NCI-H226 (cell line): ENCODE measurements at places on chromosomes 3 and 15.
A peak's percentile ranks its signal among the peaks of the same experiment; 100 is the strongest.

DNA sequence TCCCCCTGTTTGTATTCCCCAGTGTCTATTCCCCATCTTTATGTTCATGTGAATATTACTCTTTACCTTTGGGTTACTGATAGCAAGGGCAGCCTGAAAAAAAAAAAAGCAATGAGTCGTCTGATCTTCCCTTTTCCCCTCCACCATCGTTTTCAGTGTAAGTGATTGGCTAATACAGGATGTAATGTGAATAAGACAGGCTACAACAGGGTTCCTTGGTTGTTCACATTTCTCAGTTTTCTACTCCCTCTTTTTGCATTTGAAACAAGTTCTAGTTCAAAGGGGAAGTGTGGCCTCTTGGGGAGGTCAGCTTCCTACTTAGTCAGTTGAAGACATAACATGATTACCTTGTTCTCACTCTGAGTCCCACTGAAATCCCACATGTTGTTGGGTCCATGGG, 278.0 kb upstream of the TRIM42 start:
- DNase-seq, result no peak

GRCh38 chr3:197309528-197310361, 11.3 kb upstream of the DLG1 start:
- DNase-seq, result peak; percentile 92

DNA sequence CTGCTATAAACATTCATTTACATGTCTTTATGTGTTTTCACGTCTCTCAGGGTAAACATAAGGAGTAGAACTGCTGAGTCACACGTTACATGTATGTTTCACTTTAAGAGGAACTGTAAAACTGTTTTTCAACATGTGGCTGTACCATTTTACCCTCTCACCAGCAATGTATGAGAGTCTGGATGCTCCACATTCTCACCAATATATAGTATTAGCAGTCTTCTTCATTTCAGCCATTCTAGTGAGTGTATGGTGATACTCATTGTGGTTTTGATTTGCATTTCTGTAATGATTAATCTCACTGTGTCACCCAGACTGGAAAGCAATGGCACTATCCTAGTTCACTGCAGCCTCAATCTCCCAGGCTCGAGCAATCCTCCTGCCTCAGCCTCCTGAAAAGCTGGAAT, 37.1 kb downstream of the PHC3 start:
- no peak for DNase-seq

GRCh38 chr15:94682171-94682570, 450.8 kb downstream of the MCTP2 start:
- DNase-seq, result no peak

DNA sequence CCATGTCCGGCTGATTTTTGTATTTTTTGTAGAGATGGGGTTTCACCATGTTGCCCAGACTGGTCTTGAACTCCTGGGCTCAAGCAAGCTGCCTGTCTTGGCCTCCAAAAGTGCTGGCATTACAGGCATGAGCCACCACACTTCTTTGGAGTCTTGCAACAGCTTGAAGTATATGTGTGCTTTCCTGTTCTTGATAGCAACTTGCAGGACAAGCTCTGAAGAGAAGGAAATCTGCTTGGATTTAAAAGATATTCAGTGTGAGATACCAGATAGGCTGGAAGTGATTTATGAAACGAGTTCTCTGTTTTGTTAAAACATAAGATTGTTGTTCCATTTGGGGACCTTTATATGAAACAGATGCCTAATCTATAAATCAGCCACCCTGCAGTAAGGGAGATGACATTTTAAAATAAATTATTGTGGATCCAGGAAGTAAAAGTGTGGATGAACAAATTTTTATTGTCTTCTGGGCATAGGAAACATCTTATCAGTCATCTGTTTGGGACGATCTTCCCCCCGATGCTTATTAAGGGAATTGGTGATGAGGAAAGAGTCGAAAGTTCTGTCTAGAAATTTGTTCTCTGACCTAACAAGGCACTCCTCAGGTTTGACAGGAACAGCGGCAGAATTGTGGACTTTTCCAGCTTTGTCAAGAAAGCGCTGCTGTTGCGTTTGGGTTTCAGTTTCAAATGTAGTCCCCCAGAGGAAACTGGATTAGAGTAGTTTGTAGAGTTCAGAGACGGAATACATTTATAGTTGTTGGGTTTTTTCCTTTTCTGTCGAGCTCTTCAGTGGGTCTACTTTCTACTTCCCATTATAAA, 53.7 kb upstream of the MAGI1 start:
- DNase-seq, result no peak

DNA sequence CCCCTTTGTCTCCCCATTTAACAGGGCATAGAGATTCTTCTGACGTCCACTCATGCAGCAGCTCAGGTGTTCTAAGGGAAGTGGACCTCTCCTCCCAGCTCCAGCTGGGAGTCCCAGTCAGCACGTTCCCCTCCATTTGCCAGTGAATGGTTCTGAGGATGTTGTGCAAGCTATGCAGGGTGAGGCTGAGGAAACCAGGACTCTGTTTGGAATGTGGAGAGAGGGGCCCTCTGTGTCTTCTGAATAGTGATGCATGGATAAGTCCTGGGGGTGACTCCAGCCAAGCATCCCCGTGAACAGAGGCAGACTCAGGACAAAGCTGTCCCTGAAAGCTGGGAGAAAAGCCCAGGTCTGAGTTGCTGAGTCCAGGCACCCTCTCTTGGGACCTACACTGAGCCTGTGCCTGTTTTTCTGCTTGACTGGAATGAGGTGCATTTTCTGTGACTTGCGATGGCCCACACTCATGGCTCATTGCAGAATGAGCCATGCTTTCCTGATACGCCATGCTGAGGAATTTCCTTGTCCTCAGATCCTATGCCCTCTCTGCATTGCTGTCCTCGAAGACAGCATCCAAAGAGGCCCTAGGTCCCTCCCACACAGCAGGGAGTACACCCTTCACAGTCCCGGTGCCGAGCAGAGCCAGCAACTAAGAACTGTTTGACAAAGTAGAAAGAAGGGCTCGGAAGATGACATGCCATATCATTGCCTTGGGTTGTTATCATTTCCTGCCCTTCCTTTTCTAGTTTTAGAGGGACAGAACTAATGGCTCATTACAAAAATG, 185.2 kb downstream of the ATP10A start:
- no peak for DNase-seq

DNA sequence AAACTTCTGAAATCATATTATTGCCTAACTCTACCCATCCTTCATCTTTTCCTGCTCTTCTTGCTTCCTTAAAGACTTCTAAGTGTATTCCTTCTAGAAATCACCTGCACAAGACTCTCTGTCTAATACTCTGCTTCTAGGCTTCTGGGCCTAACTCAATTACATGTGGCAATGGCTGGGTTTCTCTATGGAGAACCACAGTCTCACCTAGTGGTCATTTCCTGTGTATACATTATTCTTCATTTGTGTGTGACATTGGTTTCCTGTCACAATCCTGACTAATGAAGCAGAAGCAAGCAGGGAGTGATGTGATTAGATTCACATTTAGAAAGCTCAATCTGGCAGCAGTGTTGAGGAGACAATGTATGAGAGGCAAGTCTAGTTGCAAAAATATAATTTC, 16.9 kb upstream of the CLDN1 start:
- DNase-seq, result peak; percentile 41

DNA sequence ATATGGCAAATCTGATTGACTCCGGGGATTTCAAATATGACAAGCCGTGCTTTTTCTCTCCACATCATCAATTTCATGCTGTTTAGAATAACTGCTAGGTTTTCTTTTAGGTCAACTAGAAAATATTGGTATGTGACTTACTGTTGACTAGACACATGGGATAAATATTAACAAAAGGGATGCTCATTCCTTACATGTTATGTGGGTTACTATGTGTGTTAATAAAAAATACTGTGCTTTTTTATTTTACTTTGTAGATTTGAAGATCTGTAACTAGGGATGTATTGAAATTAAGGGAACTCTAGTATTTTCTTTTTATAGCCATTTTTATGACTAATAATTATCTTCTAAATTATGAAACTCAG, 264.6 kb upstream of the COL8A1 start:
- DNase-seq, result no peak

GRCh38 chr15:68340726-68341671, 63.5 kb downstream of the FEM1B start:
- DNase-seq, result no peak

DNA sequence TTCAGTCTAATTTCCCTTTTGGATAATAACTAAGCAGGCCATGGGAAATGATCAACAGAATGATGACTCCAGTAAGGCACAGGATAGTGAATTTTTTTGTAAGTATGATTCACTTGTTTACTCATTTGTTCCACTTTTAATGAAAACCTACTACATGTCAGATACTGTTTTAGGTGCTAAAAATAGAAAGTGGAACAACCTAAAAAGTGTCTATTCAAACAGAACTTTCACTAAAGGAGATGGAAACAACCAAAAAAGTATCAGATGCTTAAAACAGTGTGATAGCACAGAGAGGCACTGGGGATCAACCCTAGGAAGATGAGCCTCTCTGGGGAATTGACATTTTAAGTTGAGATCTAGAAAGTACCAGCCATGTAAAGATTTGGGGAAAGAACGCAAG, 11.1 kb downstream of the RYK start:
- no peak for DNase-seq

DNA sequence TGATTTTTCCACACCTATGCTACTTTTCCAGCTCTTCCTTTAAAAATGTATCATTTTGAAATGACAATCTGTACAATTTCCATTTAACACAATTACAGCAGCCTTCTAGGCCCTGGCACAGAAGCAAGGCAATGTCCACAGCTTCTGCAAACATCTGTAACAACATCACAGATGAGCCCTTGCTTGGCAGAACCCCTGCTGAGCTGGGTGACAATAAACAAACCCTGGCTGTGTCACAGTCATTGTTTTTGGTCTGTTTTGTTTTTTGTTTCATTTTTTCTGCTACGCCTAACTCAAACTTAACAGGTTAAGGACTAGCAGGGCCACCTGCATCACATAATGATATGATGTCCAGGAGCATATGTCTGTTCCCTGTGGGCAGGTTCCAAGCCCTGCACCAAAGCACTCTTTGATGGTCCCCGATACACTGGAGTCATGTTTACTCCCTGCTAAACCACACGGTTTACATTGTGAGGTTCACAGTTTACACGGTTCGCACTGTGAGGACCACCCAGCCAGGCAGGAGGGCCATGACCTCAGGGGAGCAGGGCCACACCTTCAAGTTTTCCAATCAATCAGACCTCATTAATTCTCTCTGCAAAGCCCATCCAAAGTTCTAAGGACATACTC, 186.8 kb upstream of the CHRNA7 start:
- DNase-seq, result no peak

DNA sequence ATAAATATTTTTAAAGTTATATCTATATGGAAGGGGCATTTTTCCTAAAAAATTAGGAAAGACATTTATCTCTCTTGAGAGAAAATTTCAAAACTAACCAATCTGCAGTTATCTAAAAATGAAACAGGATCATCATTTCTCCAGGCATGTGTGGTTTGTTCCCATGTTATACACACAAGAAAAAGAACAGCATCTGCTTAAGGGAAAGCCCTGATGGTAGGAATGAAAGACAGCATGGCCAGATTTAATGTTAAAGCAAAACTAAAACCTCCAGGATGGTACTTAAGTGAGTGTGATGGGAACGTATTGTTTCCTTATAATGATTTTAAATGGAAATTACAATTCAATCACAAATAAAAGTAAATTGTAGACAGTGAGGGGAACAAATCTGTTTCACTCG, 46.2 kb upstream of the GYG1 start:
- DNase-seq, result no peak

DNA sequence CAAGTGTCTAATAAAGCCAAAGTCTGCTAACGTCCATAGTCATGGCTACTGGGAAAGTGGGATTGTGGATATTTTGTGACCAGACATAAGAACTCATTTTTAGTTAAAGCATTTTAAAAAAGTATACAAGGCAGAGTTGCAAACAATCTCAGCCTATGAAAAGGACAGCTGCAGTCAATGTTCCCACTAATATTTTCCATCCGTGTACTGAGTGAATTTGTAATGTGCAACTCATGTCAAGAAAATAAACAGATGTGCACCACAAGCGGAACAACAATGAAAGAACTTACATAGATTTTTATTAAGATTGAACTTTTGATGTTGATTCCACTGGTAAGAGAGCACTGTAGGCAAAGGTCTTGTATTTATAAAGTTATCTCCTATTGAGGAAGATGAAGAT, 231.3 kb upstream of the SEMA6D start:
- no peak for DNase-seq

- no peak for DNase-seq
Observed at GRCh38 chr3:32885283-32885901, 66.1 kb upstream of the CCR4 start.

DNA sequence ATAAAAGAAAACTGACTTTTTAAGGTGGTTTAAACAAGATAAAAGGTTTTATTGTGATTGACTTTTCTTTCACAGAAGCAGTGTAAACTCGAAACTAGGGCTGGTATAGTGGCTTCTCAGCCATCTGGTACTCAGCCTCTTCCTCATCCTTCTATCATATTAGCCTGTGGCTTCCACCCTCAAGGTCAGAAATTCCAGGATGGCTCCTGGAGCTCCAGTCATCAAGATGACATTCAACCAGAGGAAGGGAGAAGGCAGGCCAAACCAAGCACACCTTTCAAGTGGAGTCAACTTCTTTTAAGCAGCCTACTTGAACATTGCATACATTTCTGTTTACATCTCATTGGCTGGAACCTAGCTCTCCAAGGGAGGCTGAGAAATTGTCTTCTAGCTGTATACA, 1.3 kb upstream of the MESD start:
- DNase-seq, result no peak

DNA sequence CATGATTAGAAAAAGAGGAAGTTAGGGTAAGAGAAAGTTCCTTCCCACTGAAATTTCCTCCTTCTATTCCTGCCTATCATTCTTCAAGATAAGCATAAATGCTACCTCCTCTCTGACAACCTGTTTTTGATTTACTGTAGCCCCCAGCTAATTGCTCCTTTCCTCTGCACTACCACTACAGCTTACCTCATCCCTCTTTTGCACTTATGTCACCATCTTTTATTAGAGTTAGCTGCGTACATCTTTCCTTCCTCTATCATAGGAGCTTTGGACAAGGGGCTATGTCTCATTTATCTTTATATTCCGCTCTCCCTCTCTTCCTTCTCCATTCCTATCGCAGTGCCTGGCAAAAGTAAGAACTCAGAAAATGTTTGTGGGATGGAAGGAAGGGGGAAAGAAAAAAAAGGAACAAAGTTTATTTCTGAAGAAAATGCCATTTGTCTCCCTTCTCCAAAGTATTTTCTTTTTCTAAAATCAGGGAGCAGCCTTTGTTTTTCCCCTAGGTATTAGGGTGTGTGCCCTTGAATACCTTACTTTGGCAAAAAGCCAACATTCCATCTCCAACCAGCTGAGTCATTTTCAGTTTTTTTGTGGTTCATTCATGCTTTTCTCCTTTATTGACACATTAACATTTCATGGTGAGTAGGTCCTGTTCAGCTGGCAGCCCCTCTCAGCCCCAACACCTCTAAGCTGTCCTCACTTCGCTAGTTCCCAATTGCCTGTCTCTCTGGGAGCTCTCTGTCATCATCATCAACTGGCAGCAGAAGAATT, 87.6 kb upstream of the SOX2 start:
- peak; percentile 75 for DNase-seq

GRCh38 chr3:138429665-138430064, 4.8 kb upstream of the ESYT3 start:
- DNase-seq, result no peak
